Activated T-helper 1 cell treated with anti-CD3 and anti-CD28 coated beads, Interleukin-12 subunit alpha, Interleukin-12 subunit beta, Interleukin-2, Interleukin-4 antibody, amounts not matched to agents 30 ng/mL and 10 ng/mL and 1 ng/mL, durations not matched to agents 14 hours and 24 hours and 36 hours (primary cell): ENCODE measurements at places on chromosomes 5 and 9.

DNA sequence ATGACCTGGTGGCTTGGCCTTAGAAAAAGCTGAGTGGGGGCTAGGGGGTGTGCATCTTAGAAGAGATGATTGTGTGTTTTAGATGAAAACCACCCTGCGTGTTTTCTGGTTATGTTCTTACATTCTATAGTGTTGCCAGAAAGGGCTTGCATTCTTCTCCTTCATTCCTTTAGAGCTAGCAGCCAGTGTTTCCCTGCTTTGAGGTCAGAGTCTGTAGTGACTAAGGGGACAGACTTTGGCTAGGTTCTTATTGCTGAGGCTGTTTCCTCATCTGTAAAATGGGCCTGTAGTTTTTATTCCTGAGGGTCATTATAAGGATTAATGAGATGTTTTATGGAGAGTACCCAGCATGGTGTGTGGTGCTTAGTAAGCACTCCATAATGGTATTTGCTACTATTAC, 6.4 kb downstream of the MAST4 start:
- no peak for DNase-seq

DNA sequence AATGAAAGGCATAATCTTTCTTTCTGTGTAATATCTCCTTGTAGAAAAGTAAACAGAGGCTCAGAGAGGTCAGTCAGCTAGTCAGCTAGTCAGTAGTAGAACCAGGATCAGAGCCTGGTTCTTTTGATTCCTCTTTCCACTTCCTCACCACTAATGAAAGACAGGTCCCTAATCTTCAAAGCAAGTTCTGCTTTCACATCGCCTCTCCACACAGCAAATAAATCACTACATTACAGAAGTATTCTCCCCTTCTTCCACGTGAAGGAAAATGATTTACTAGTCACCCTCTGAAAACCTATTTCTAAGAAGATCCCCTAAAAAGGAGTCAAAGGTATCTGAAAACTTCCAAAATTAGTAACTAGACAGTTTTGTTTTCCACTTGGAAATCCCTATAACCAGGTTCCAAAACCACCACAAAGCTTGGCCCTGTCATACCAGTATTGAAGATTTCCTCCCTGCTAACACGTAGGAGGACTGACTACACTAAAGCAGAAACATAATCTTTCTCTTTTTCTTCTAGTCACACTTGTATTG, 140.5 kb upstream of the TARS1 start:
- no peak for DNase-seq

GRCh38 chr5:4245511-4245910, 649.9 kb downstream of the IRX1 start:
- no peak for DNase-seq

GRCh38 chr9:128892221-128892921, 10.4 kb downstream of the LRRC8A start:
- no peak for DNase-seq

DNA sequence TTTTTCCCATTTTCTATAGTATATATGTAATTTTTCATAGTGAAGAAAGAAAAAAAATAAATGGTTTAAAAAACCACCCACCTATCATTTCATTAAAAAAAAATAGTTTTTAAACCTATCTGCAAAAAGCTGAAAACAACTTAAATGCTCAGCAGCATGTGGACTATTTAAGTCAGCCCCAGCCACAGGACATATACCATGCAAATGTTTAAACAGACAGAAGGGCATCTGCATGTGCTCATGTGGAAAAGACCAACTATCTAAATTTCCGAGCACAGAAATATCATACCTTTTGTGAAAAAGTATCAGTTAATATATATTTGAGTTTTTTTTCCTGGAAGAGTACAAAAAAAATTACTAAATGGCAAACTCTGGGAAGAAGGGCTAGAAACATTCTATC, 143.4 kb downstream of the EPB41L4A start:
- no peak for DNase-seq

- DNase-seq: peak; percentile 1
These were observed at the start of gene PANK3 for GRCh38 chr5:168578538-168579487. Gene PANK3, minus strand, starts transcription at chr5:168579368. Its CDS starts 85 bp downstream, at chr5:168579283.

- DNase-seq: no peak
These were observed 2.8 kb downstream of the LRRC14B start for GRCh38 chr5:194102-194501.

GRCh38 chr5:68080282-68081050, 135.1 kb upstream of the PIK3R1 start:
- DNase-seq: no peak

- DNase-seq: no peak
These were observed 184.7 kb downstream of the ROR2 start for GRCh38 chr9:91765296-91765695.

DNA sequence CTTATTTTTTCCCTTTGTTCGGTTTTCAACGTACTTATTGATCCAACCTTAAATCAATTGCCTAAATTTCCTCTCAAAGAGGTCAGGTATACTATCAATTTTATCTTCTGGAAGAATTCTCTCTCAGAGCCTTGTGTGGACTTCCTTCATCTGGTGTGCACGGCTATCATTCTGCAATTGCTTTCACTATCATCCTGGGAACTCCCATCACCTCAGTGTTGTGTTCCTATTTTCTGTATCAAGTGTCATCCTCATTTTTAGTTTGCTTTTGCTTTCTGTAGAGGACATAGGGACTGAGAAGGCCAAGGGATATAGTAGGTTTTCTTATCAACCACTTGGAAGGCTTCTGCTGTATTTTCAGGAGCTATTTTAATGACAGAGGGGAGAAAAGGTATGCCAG, 11.3 kb downstream of the STOM start:
- DNase-seq: no peak

- no peak for DNase-seq
These were observed 570.6 kb upstream of the CLINT1 start for GRCh38 chr5:158429564-158429963.

DNA sequence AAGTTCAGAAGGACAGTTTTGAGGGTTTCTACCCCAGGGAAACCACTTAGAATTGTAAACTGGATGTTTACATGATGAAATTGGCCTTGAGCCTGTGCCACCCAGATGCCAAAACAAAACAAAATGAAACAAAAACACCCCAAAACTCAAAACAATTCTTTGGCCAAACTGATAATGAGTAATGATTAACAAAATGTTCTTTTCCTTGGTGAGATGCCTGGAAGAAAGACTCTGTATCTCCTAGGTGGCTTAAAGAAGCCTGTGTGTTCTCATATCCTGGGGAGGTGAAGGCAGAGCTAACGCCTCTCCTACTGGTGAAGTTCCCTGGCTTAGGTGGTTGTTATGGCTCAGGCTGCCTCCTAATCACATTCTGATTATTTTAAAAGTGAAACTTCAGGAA, 120.5 kb downstream of the NPR3 start:
- DNase-seq: no peak

DNA sequence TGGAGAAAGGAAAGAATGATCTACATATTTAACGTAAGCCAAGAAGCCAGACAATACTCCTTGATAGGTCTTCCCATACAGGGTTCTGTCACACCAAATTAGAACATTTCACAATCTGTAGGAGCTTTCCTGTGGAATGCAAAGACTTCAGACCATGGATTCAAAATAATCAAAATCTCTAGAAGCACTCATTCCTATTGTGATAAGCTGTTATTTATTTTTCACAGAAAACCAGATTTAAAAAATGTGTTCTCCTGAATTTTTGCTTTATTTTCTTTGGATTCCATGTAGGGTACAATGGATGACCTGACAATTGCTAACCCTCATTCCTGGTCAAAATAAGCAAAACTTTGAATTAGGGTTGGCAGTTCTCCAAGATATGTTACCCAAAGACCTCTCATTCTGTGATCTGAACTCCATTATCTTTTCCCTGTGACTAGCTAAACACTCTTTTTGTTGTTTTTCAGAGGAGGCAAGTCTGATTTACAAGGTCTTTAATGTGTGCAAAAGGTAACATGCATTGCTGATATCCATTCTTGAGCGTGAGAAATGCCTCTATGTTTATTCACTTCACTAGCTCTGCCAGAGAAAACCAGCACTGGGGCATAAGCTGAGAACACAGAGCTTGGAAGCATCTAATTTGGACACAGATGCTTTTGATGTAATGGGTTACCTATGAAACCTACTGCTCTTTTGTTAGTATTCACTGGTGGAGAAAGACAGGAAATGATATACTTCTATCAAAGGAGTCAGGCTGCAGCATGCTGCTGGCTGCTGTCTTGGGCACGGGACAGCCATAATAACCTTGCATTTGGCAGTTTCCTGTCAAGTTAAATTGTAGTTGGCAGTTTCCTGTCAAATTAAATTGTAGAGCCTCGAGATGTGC, 31.4 kb downstream of the ACTBL2 start:
- no peak for DNase-seq

DNA sequence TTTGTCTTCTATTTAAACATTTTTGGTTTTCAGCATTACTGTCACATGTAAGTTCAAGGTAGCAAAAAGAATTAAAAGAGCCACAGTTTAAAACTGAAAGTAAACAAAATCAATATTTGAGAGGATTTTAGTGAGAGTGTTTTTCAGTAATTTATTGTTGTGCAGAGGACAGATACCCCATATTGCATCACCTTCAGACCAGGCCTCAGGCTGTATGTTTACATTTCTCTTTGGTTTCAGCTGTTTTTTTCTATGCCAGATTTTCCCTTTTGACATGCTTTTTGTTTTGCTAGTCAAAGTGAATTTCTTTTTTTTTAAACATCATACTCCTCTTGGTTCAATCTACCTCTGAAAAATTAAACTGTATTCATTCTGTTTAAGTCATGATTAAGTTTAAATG, 47.2 kb downstream of the MAST4 start:
- DNase-seq: no peak

DNA sequence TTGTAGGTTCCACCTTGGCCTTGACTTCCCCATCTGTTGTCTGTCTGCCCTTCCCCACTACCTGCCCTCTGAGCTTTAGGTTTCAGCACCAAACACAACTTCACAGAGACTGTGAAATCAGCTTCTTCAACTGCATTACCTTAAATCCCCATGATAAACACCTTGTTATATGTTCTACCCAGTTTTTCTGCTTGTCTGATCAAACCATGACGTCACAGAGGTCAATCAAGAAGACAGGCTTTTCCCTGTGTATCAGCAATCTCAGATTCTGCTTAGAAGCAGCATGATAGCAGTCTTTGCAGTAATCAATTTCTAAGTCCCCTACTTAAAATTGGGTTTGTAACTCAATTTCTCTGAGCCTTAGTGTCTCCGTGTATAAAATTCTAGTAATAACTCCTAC, 175.0 kb downstream of the PLK2 start:
- no peak for DNase-seq

GRCh38 chr5:173968154-173968797, 20.7 kb upstream of the C5orf47 start:
- no peak for DNase-seq

- no peak for DNase-seq
These were observed 10.3 kb downstream of the TOR1A start for GRCh38 chr9:129813661-129814060.

- no peak for DNase-seq
These were observed 4.3 kb downstream of the RPL12 start for GRCh38 chr9:127446713-127447415.
